A673 (cell line): ENCODE measurements at places on chromosomes 5 and 9.

- DNase-seq, result no peak
Measured at GRCh38 chr9:36100532-36100931, 36.0 kb upstream of the GLIPR2 start.

GRCh38 chr5:124461941-124462340 is 284.5 kb downstream of the ZNF608 start:
- DNase-seq, result no peak

GRCh38 chr9:91141407-91141965 is 220.2 kb downstream of the AUH start:
- DNase-seq, result no peak

DNA sequence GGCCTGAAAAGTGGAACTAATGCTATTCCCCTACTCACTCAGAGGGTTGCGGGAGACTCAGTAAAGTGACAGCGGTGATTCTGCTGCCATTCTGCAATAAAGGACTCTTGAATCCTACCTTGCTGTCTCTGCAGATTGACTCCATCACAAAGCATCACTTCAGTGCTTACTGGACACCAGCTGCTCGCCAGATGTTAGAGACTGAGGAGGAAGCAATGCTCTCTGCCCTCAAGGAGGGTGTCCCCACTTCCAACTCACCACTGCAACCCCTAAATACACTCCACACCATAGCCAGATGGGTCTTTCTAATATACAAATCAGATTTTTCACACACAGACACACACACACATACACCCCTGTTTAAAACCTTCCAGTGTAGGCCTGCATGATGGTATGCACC is 21.4 kb downstream of the TTLL11 start:
- DNase-seq, result no peak

DNA sequence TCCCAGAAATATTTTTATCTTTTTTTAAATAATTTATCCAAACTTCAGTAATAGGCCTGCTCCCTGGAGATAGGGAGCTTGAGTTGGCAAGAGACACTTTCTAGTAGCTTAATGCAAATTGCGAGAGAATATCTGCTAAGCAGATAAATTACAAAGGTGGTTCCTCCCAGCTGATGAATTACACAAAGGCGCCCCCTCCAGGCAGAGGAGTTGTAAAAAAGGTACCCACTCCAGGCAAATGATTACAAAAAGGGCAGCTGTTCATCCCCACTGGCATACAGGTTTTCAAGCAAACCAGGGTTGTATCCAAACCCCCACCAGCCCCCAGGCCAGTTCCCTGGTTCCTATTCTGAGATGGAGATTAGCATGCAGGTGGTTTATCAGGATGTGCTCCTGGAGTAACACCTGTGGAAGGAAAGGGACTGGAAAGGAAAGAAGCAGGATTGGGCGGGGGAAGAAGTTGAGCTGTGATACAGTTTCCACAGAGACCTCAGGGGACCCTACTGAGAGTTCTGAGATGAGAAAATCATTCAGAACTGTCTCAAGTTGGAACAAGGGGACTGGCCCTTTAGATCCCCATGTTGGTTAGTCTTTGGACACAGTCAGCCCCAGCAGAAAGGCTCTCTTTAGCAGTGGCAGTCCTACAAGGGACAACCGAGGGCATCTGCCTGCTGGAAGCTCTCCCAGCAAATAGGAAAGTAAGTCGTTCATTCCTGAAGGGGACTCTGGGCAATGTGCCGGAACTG is 25.5 kb downstream of the ESM1 start:
- peak; percentile 56 for DNase-seq

DNA sequence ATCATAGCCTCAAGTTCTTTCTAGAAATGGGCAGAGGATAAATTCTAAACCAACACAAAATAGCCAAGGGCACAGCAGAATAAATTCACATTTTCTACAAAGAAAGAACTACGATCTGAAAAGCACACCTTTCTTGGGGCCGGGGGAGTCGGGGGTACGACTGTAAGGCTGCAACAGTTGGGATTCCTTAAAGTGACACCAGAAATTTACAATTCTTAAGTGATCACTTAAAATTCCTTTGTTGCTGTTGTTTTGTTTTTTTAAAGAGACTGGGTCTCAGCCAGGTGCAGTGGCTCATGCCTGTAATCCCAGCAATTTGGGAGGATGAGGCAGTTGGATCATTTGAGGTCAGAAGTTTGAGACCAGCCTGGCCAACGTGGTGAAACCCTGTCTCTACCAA is 95.8 kb downstream of the CDK5RAP2 start:
- no peak for DNase-seq

GRCh38 chr5:121691478-121691877 is 160.2 kb upstream of the FTMT start:
- peak; percentile 6 for DNase-seq

DNA sequence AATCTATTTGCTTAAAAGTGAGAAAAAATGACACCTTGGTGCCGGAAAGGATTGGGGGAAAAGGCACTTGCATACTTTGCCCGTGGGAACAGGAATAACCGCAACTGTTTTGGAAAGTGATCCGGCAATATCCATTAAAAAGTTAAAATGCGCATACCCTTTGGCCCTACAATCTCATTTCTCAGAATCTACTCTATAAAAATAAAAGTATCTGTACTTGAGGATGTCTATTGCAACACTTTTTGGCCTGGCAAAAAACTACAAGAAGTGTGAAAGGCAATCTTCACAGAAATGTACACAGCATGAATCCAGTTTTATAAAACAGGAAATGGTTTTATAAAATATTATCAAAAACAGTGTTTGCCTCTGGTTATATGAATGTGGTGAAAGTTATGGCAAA is 58.3 kb upstream of the NFIL3 start:
- DNase-seq, result no peak

DNA sequence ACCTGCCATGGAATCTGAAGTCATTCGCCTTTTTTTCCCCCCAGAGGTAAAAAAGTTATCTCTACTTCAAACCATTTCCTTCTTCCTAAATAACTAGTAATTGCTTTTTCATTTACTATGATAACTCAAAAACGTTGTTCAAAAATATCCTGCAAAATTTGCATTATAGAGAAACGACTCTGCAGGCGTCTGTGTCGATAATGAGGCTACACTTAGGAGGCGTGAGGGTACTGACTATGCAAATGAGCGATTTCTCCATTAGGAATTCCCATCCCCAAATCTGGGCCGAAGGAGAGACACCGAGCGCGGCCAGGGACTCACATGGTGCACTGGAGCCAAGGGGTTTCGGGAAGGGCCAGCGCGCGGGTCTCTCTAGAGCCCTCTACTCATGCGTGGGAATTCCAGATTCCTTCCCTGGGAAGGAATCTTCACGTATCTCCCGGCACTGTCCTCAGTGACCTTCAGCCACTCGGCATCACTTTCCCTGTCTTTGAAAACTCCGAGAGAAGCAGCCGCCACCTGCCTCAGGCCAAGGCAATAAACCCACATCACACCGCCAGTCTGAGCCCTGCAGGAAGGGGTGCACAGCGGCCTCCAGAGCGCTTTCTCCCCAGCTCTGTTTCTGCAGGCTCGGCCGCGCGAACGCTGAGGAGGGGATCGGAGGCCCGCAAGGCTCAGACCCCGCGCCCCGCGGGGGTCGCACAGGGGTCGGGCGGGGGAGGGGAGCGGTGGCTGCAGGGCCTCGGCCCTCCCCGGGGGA is 718 bp upstream of the DENND4C start:
- peak; percentile 30 for DNase-seq

GRCh38 chr5:173165177-173166016 is 21.1 kb downstream of the BNIP1 start:
- no peak for DNase-seq

GRCh38 chr9:117706421-117707116 is 2.4 kb downstream of the TLR4 start:
- no peak for DNase-seq

- DNase-seq, result no peak
Measured at GRCh38 chr5:142777850-142778249, 7.7 kb downstream of the ARHGAP26 start.

DNA sequence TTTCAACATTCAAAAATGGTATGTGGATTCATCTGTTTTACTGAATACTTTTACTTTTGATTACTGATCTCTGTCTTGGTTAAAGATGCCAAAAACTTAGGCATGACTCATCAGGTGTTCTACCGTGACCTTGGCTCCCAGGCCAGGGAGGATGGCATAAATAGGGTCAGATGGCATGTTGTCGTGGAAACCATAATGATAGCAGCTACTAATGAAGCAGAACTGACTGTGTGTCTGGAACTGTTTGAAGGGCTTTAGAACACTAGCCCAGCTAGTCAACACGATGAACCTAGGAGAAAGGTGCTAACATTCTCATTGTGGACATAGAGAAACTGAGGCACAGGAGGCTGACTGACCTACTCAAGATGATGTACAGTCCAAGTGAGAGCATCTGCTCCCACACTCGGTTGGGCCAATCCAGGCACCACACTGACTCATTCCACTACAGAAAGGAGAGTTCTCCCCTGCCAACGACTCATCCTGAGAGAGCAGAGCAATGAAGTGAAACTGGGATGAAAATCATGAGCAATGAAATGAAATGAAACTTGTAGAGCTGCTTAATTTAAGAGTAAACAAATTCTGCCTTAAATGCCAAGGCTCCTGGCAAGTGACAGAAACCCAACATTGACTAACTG is 116.0 kb downstream of the TENT4A start:
- no peak for DNase-seq

- no peak for DNase-seq
Measured at GRCh38 chr9:30622561-30622960, 1761.9 kb upstream of the ACO1 start.

- no peak for DNase-seq
Measured at GRCh38 chr9:26439061-26439624, 453.5 kb downstream of the CAAP1 start.

GRCh38 chr5:3359642-3360041 is 236.0 kb upstream of the IRX1 start:
- no peak for DNase-seq

DNA sequence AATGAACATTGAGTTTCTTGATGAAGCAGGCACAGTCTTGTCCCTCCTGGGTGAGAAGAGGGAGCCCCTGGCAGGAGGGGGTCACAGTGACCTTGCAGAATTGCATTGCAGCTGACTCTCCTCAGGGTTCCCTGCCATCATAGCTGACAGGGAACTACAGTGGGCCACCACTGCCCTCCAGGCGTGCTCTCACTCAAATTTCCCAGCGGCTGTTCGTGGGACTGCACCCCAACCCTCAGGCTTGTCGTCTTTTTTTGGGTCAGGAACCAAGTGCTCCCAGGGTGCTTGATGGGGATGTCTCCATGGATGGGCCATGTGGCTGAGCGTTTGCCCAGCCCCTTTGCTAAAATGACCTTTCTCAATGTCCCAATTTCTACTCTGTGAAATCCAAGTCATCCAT is 215.8 kb downstream of the MELK start:
- DNase-seq, result no peak

DNA sequence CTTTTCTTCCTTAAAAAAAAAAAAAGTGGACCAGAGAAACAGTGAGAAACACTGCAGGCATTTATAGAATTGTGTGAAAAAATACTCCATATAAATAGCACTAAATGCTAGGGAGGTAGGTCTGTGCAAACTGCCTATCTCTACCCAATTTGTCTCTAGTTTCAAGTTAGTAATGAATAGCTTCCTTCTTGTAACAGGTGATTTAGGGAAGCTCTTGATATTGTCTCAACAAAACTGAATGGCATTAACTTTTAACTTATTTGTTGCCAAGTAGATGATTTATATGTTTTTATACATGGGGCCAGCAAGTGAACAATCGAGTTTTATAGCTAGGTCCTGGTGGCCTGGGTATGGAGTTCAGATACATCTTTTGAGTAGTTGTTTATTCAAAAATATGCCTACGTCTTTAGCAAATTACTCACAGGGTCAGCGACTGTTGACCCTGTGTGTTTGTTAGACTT is 283.6 kb downstream of the NR3C1 start:
- DNase-seq, result no peak

DNA sequence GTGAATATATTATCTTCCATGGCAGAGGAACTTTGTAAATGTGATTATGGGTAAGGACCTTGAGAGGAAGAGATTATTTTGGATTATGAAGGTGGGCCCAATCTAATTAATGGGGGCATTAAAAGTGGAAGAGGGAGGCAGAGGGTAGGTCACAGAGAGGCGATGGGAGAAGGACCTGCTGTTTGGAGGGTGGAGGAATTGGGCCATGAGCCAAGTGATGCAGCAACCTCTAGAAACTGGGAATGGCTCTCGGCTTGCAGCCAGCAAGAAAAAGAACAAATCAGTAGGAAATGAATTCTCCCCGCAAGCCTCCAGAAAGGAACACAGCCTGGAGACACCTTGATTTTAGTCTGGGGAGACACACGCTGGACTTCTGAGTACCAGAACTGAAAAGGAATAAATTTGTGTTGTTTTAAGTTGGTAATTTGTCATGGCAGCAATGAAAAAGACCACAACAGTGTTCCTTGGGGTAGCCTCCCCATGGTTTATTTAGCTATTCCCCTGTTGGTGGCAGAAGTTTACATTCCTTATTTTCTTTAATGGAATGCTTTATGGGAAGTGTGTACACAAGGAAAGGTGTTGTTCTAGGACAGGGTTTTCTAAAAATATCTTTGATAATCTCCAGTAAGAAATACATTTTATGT is 103.6 kb downstream of the HSPA4 start:
- DNase-seq, result no peak

DNA sequence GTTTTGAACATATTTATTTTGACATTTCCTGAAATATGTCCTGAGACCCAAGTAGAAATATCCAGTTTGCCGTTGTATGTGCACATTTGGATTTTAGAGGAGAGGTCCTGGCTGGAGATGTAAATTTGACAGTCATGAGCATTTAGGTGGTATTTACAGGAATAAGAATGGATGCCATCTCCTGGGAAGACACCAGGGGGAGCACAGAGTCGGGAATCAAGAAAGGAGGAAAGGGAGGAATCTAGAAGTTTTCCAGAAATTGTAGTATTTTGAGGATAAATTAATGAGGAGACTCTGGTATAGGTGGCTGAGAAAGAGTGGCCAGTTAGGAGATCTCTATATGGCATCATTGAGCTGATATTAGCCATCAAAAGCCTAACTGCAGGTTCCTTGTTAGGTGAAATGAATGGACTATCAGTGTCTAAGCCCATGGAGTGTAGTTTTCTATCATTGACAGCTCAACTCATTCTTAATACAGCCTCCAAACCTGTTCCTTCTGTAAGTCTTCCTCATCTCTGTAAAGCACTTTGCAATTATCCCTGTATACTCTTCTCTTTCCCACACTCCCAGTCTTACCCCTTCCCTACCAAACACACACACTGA is 7.2 kb downstream of the GAPT start:
- DNase-seq, result peak; percentile 48

DNA sequence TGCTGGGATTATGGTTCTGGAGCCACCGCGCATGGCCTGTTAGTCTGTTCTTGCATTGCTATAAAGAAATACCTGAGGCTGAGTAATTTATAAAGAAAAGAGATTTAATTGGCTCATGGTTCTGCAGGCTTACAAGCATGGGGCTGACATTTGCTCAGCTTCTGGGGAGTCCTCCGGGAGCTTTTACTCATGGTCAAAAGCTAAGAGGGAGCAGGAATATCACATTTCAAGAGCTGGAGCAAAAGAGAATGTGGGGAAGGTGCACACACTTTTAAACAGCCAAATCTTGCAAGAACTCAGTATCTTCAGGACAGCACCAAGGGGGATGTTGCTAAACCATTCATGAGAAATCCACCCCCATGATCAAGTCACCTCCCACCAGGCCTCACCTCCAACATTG is 12.1 kb downstream of the JAK2 start:
- no peak for DNase-seq

- DNase-seq, result no peak
Measured at GRCh38 chr5:169024421-169024820, 276.5 kb downstream of the SLIT3 start.
